ENCODE measurements at places on chromosomes 5 and 9. TPM values are rescaled to one million over a fixed set of nuclear protein-coding genes. Genes with fewer than 3 reads are reported as not detected.

The MARCHF11 gene
- not detected for total RNA-seq

The CTXN3 gene
- total RNA-seq = not detected

DNA sequence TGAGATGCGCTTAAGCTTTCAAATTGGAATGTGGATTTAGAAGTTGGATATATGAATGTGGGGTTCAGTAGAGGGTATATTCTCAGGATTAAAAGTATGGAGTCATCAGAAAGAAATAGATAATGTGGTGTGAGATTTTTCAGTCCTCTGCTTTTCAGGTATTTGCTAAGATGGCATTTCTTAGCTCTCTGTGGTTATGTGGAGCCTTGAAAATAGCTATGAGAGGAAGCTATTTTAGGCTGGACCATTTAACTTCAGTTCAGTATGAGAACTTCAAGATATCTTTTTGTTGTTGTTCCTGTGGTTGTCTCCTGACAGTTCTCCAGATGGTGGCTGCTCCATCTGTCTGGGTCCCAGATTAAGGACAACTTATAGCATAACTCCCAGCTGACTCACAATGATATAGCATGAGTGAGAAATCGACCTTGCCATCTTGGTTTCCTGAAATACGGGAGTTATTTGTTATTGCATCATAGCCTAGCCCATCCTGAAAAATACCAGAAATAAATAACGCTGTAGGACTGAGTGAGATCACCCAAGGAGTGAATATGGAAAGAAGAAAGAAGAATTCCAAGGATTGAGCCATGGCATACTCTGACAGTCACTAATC is 461.5 kb downstream of the ANXA1 start:
- no peaks in the 10 kb centered on the region for H3K27me3 ChIP-seq
- no peak for DNase-seq
- no peaks in the 10 kb centered on the region for H3K36me3 ChIP-seq
- no peak overlapping the region for H3K27ac ChIP-seq

GRCh38 chr5:135230251-135230925 is 168.6 kb downstream of the MACROH2A1 start:
- no peak overlapping the region for H3K4me3 ChIP-seq
- DNase-seq = no peak
- H3K4me1 ChIP-seq = no peaks in the 10 kb centered on the region

GRCh38 chr9:16611983-16612382 is 258.5 kb downstream of the BNC2 start:
- H3K4me1 ChIP-seq = no peaks in the 10 kb centered on the region
- no peaks in the 10 kb centered on the region for H3K36me3 ChIP-seq
- no peak for DNase-seq
- H3K27ac ChIP-seq = no peak overlapping the region
